ENCODE measurements at places on chromosomes 6 and 20.
A peak's percentile ranks its signal among the peaks of the same experiment; 100 is the strongest.

DNA sequence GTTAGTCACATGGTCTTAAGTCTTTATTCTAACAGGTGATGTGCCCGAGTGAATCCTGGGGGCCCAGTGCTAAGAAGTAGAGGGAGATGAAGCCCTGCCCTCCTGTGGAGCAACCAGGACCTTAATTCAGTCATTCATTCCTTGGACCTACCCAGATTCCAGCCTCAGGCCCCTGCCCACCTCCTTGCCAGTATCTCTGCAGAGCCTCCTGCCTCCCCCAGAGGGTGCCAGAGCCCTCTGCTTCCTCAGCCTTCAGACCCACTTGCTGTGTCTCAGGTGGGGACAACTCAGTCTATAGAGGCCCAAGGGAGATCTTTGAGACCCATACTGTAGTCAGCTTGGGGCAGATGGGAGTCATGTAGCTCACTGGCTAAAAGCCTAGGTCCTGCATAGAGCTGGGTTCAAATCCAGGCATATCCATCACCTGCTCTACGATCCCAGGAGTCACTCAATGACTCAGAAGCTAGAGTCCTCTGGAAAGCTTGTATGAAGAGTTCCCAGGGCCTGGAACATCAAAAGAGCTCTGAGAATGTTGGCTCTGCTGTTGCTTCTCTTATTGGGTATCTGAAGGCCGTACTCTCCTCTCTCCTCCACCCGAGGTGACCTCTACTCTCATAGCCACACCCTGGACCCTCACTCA, 3.9 kb upstream of the SIGLEC1 start:
- no peak for DNase-seq

DNA sequence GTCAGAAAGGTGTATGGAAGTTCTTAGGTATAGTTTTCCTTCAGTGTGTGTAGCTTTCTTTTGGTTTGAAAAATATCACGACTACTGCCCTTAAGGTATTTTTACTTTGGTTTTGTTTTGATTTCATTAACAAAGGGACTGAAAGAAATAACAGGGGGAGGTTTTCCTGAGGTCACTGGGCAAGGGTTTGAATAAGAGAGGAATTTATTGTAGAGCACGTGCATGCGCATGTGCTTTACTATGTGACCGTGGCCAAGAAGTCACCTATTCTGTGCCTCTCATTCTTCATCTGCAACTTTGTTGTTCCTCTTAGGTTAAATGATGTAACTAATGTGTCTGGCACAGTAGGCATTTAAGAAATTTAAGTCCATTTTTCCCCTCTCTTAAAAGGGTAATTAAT, 4.1 kb upstream of the MAN1A1 start:
- no peak for DNase-seq

DNA sequence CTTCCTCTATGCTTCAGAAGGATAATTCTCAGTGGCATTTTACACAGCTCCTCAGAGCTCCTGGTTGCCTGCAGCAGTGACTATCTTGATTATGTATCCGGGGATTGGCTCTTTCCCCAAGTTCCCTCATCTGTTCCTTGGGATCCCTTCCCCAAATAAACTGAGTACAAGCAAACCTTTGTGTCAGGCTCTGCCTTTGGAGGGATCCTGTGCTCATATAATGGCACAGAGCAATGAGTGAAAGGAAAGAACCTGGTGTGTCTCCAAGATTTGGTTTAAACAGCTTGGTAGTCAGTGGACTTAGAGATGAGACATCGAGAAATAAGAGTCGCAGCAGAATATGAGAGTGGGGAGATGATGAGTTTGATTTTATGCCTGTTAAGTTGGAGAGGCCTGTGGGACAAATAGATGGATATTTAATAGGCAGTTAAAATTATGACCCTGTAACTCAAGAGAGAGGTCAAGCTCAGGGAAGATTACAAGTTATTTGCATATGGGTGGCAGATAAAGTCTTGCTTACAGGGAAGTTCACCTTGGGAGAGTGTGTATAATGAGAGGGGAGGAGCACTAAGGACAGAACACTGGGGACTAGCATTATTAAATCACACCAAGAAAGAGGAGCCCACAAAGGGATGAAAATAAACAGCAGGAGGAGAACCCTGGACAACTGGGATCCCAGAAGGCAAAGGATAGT, 44.1 kb upstream of the GCLC start:
- no peak for DNase-seq

DNA sequence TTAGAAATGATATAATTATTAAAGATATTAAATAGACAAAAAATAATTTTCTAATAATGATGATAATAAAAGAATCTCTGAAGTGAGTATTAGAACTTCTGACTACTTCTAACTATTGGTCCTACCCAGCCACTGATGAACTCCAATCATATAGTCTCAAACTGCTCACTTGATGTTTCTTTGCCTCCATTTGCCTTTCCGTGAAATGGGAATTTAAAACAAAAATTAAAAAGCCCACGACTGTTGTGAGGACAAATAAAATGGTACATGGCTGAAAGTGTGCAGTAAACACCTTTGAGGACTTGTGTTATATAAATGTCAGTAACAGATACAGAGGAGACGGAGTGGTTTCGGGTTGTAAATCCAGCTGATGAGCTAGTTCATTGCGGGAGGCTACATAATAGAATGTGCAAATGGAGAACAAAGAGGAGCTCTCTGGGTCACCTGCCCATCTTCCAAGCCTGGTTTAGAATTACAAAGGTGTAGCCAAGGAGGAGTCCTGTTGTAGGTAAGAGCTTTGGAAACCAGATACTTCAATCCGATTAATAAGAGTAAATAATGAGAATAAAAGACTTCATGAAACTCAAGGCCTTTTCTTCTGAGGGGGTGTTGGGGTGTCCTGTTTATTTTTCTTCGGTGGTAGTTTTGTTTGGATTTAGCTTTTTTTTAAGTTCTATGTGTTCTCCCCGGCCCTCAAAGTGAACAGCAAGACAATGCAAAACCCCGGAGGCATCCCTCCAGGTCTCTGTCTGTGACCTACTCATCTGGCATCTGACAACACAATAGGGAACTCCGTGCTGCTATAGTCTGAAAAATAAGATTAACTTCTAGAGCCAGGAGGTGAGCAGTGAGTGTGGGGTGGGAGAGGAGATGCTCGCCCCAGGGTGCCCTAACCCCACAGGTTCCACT, 4.4 kb upstream of the PXDC1 start:
- DNase-seq: no peak

GRCh38 chr20:20491110-20491783, 123.3 kb downstream of the INSM1 start:
- DNase-seq: no peak

DNA sequence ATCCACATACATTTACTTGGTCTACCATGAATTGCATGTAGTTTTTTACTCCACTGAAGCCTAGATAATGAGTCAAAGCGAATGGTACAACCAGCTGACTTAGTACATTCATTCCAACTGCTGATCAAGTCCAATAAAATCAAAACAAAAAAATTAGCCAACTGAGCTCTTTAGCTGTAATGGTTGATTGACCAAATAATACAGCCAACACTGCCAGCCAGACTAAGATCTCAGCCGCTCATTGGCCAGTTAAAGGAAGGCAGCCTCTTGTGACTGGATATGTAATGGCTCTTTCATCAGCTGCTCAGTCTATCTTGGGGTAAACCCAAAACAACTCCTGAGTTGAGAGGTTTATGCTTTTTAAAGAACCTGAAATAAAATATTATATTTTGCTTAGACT, 204.3 kb upstream of the RSPO3 start:
- no peak for DNase-seq

GRCh38 chr6:126926926-126927325, 191.5 kb upstream of the RSPO3 start:
- no peak for DNase-seq

DNA sequence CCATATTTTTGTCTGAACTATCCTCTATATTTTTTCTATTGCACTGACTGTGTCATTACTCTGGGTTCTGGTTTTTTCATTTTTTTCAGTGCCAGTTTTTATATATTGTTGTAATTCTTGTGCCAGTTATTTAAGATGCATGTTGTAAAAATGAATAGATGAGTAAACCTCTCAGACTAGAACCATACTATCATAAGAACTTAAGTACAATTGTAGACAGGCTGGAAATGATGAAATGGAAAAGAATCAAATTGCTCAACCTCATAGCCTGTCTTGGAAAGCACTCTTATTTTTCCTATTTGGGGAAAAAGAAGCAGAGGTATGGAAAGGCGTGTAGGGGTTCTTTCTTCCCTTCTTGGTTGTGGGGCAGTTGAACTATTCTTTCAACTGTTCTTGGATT, 30.2 kb downstream of the PANK2 start:
- DNase-seq: no peak

GRCh38 chr20:60074276-60074675, 116.1 kb downstream of the CDH26 start:
- DNase-seq: no peak

- no peak for DNase-seq
These were observed 6.2 kb downstream of the PTPN1 start for GRCh38 chr20:50516180-50516934.

DNA sequence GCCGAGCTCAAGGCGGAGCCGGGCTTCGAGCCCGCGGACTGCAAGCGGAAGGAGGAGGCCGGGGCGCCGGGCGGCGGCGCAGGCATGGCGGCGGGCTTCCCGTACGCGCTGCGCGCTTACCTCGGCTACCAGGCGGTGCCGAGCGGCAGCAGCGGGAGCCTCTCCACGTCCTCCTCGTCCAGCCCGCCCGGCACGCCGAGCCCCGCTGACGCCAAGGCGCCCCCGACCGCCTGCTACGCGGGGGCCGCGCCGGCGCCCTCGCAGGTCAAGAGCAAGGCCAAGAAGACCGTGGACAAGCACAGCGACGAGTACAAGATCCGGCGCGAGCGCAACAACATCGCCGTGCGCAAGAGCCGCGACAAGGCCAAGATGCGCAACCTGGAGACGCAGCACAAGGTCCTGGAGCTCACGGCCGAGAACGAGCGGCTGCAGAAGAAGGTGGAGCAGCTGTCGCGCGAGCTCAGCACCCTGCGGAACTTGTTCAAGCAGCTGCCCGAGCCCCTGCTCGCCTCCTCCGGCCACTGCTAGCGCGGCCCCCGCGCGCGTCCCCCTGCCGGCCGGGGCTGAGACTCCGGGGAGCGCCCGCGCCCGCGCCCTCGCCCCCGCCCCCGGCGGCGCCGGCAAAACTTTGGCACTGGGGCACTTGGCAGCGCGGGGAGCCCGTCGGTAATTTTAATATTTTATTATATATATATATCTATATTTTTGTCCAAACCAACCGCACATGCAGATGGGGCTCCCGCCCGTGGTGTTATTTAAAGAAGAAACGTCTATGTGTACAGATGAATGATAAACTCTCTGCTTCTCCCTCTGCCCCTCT, 1.1 kb downstream of the CEBPB start:
- peak; percentile 44 for DNase-seq

DNA sequence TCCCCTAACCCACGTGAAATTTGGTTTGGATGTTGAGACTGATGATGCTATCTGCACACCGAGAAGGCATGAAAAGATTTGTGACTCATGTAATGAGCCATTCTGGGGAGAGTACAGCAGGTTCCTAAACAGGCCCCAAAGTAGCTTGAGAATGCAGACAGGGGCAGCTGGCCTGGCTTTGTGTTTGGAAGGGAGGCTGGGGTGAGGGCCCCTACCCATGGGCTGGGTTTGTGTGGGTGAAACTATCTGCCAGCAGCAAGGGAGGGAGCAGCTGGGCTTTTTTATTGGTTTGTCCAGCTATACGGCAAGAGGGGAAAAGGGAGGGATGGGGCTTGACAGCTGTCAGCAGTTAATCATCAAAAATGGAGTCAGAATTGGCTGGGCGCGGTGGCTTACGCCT, 87.0 kb upstream of the RNF24 start:
- DNase-seq: no peak

- no peak for DNase-seq
These were observed 152.0 kb downstream of the PTPRK start for GRCh38 chr6:128368213-128368944.

DNA sequence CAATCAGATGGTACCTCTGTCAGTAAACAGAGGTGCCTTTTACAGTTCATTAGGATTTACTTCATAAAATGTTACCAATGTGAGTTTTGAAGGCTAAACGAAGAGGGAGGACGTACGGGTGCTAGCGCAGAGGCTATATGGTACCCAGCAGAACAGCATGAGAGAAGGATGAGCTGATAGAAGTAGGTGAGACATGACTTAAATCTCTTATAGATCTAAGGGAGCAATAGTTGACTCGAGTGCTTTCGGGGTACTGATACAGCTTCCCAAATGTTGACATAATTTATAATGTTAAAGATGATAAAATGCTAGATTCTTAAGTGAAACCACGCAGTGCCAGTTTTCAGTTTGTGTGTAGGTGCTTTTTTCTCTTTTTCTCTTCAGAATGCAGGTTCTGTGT, 72.6 kb downstream of the HIVEP1 start:
- DNase-seq: no peak

DNA sequence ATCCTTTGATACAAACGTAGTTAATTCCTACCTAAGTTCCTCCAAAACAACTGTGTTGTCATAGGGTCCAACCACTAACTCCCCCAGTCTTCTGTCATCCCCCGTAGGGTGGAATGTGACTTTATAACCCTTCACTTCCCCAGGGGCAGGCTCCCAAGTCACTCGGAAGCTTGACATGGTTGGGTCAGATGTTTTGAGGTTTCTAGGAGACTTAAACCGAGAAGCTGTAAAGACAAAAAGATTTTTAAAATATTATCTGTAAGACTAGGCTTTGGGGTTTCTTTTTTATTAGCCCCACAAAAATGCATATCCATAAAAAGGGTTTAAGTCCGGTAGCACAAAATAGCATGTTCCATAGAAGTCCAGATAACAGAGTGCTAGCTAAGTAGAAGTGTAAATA, 50.2 kb downstream of the COL12A1 start:
- DNase-seq: no peak

DNA sequence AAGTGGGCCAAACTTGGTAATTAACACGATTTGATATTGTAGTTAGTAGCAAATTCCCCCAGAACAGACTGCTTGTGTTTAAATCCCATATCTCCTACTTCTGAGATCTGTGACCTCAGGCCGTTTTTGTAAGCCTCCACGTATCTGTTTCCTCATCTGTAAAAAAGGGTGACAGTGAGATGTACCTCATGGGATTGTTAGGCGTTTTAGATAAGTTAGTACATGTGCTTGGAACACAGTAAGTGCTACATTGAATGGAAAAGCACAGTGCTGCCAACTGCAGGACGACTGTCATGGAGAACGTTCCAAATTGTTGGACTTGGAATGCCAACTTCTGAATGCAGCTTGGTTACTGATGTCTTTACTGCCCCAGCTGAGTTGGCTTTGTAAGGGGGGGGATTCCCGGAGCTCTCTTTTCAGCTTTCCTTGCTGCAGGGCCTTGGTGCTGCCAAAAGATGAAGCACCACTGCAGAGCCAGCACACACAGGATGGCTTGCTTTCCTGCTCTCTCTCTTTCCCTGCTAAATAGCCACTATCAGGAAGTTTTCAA, 108.6 kb downstream of the OPN5 start:
- DNase-seq: no peak

- DNase-seq: no peak
These were observed 32.1 kb downstream of the HLA-F start for GRCh38 chr6:29755295-29755871.

GRCh38 chr6:41529049-41529448, 17.1 kb upstream of the FOXP4 start:
- DNase-seq: no peak

- DNase-seq: no peak
These were observed 6.5 kb upstream of the C20orf204 start for GRCh38 chr20:64029293-64030117.

All from activated T-cell treated with anti-CD3 and anti-CD28 coated beads for 1 hour (primary cell).